ENCODE measurements at places on chromosomes 3 and 15. TPM values are rescaled to one million over a fixed set of nuclear protein-coding genes. Genes with fewer than 3 reads are reported as not detected.

- DNase-seq: no peak
Observed at GRCh38 chr15:37246065-37246464, 145.7 kb upstream of the MEIS2 start.

- no peak for DNase-seq
Observed at GRCh38 chr15:61070111-61070901, 158.8 kb downstream of the RORA start.

- DNase-seq: no peak
Observed at GRCh38 chr3:57896691-57897090, 111.5 kb upstream of the FLNB start.

- no peak for DNase-seq
Observed at GRCh38 chr3:148906667-148907066, 41.6 kb downstream of the CPA3 start.

DNA sequence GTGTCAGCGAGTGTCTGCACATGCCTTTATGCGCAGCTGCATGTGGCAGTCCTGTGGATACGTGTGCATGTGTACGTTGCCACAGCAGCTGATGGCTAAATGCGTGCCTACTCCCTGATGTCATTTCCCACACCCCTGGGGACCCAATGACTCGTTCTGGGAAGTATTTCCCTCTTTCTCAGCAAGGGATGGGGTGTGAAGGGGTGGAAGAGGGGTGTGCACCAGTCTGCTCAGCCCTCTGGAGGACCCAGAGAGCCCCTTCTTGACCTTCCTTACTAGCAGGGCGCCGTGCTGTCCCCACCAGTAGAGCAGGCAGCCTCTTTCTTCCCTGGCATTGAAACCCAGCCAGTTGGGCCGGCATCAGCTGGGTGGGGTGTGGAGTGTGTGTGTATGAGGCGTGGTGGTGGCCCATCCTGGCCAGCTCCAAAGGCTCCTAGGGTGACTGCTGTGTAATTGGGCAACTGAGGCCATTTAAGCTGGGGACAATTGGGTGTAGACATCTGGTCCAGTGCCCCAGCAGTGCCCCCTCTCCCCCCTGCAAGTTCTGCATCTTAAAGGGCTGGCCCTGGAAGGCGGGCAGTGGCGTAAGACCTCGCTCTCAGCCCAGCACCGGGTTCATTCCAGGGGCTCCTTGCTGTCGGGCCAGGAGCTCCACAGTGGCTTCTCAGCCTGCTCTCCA, 19.2 kb downstream of the SNX33 start:
- DNase-seq: no peak

- DNase-seq: no peak
Observed at GRCh38 chr15:68339481-68339880, 61.9 kb downstream of the FEM1B start.

GRCh38 chr3:17752436-17752835, 10.0 kb upstream of the TBC1D5 start:
- no peak for DNase-seq

DNA sequence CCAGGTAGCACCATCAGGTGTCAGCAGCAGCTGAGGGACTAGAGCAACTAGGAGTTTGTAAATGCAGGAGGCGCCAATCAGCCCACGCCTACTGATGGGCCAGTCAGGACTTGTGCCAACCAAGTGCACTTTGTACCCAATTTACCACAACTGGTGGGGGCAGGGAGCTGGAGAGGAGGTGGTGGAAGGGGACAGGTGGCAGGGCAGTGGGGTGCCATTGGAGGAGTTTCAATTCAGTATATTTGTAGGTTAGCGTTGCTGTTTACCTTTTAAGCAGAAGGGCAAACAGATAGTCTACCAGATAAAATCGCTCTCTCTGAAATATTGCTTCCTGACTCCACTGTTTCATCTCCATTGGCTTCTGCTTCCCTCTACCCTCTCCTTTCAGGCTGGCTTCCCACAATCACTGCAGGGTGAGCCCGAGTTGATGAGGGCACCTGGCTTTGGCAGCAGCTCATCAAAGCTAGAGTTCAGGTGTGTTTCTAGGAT, 75.7 kb downstream of the TRIM69 start:
- DNase-seq: no peak

GRCh38 chr3:108022256-108023150, 68.3 kb downstream of the CD47 start:
- no peak for DNase-seq

- DNase-seq: no peak
Observed at GRCh38 chr3:157527131-157527881, 24.1 kb upstream of the VEPH1 start.

DNA sequence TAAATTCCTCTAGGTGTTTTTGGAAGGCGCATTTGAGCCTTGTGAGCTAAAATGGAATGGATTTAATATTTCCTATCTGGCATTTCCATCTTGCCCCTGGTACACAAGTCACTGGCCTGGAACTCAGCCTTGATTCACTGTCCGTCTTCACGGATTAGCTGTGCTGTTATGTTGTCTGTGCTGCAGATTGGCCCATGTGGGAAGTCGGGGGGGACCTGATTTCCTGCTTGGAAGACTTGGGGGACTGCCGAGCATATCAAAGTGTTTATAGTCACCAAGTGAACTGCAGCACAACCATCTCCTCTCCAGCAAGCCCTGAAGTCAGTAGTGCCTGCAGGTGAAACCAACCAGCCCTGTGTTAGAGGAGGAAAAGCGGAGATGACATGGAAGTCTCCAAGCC, 12.2 kb downstream of the GHRL start:
- no peak for DNase-seq

DNA sequence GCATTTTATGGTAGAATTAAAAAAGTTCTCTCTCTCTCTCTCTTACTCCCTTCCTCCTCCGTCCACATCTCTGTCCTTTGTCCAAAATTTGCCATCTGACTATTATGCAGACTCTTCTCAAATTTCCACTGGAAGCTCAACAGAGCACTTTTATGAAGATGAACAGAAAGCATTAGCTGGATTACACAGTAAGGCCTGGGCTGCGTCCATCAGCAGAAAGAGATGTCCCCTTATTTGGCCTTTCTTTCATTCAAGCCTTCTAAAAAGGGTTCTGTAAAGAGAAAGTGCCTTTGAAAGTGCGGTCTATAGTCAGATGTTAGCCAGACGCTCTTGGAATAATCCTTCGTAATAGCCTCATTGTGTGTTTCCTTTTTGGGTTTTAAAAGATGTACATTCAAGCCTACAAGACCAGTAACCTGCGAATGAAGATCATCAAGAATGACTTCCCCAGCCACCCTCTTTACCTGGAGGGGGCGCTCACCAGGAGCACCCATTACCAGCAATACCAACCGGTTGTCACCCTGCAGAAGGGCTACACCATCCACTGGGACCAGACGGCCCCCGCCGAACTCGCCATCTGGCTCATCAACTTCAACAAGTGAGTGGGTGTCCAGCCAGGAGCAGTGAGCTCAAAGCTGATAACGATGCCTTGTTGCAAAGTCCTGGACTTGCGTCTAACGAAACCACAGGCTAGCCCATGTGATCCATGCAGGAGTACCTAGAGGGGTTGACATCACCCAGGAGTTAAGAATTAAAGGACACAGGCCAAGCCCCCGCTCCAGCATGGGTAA, 53.1 kb downstream of the MESD start:
- no peak for DNase-seq

DNA sequence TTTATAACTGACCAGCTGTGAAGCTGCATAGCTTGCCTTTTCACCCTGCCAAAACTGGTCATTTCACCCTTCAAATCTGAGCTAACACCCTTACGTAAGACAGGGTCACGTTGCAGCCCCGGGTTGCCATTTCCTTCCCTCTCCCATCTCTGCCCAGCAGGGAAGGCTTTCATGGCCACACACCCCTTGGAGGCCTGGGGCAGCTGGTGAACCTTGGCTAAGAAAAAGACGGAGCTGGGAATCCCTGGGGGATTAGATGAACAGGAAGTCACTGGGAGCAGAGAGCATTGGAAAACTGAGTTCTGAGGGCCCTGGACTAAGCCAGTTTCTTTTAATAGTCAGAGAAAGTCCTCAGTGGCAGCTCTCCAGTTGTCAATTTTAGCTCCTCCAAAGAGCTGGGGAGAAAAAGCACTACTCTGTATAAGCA, 67.8 kb downstream of the TTC23 start:
- no peak for DNase-seq

DNA sequence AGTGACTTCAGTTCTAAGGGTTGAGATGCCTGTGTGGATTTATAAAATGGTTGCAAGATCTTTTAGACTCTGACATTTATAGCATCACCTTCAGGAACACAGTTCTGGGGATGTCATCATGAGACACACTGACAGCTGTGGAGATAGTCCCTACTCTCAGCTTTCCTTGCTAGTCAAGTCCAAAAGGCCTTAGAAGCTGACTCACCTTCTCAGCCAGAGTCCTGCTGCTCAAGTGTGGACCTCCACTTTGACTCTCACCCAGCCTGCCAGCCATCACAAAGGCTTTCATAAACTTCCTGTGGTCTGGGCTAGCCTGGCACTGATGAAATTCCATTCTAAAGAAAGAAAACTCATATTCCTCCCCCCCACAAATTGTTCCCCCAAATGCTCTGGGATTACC, 44.8 kb downstream of the TMEM39A start:
- DNase-seq: no peak

GRCh38 chr3:150511122-150511821, 35.0 kb downstream of the SERP1 start:
- DNase-seq: no peak

- DNase-seq: no peak
Observed at GRCh38 chr15:84817466-84818081, 418 bp downstream of the ALPK3 start.

DNA sequence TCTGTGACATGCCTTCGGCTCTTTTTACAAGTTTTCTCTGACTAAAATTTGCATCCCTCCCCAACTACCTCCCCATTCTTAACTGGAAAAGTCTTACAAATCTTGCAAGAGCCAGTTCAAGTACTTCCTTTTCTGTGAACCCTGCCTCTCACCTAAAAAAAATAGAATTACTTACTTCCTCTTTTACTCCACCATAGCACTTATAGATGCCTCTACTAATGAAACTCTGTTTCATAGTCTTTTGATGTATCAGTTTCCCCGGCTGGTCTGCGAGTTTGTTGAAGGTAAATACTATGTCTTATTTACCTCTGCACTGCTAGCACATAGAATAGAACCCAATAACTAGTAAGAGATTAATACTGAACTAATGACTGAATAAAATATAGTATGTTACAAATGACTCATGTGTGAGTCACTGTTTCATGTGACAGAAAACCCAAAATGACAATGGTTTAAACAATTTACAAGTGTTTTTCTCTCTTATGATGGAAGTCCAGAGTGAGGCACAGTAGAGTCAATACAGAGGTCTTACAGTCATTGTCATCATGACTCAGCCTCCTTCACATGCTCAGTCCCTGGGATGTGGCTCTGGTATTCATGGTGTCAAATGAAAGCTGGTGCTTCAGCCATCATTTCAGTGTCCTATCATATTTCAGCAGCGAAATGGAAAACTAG, 393.5 kb downstream of the RSL24D1 start:
- no peak for DNase-seq

DNA sequence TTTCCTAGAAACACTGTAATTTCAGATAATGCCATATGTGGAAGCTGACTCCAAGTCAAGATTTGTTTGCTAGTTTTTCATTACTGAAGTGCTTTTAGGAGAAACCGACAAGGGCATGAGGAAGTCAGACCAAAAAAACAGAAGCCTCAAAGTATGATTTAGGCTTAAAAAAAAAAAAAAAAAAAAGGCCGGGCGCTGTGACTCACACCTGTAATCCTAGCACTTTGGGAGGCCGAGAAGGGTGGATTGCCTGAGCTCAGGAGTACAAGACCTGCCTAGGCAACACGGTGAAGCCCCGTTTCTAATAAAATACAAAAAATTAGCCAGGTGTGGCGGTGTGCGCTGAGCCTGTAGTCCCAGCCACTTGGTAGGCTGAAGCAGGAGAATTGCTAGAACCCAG, 11.6 kb downstream of the RPL15 start:
- DNase-seq: no peak

DNA sequence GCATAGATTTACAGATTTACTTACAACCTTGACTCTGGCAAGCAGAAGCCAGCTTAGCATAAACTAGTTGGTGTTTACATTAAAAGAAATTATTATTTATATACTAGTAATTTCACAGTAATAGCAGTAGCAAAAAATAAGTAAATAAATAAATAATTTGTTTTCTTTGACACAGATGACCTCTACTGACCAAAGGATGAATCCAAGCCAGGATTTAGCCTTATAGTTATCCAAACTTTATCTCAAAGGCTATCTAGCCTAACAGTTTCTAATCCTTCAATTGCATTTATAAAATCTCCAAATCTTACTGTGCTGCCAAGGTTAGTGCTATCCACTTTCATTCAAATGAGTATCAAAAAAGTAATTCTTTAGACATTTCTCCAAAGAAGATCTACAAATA, 64.3 kb downstream of the FRMD5 start:
- DNase-seq: no peak

DNA sequence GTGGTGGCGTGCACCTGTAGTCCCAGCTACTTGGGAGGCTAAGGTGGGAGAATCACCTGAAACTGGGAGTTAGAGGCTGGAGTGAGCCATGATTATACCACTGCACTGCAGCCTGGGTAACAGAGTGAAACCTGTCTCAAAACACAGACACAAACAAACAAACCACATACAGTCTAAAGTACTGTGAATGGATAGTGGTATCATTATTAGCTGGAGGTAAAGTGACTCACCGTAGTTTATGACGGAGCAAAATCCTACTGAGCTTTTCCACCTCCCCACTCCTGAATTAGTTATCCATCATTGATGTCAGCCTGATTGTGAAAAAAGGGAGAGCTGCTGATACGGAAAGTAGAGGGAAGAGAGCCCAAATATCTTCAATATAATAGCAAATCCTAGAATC, 3.2 kb upstream of the CNOT10 start:
- DNase-seq: no peak

DNA sequence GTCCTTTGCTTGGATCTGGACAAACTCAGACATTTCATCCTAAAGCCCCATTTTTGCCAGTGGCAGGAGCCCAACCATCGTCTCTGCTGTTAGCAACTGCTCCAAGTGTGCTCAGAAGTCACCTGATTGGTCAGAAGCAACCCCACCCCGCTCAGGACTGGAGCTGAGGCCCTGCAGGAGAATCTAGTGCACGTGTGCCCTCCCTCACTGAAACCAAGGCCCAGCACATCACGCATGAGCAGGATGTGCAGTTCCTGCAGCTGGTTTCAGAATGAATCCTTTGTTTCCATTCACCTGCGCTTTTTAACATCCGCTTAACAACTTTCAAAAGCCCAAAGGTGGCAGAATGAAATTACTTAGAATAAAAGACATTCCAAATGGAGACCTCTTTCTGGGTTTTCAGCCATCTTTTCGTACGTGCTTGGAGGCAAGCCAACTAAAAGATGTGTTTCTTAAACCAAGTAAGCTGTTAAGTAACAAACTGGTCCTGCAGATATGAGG, 81.2 kb downstream of the SRGAP3 start:
- DNase-seq: no peak

GRCh38 chr3:147900851-147901250, 491.7 kb downstream of the ZIC1 start:
- no peak for DNase-seq

GRCh38 chr3:126180477-126181397, at the start of gene ALDH1L1:
TSS of gene ALDH1L1 (minus strand) at chr3:126180586. CDS start at chr3:126160979, 19,607 bp downstream.
- no peak for DNase-seq

The ACAP2 gene
- 42.9 TPM for total RNA-seq

The CCR1 gene
- total RNA-seq: 1.8 TPM

The KCTD6 gene
- total RNA-seq: 5.5 TPM

The ANKRD63 gene
- total RNA-seq: not detected

The CLDN18 gene
- total RNA-seq: not detected

The C2CD4A gene
- 0.09 TPM for total RNA-seq

The DNASE1L3 gene
- not detected for total RNA-seq

The CCR4 gene
- total RNA-seq: 113 TPM

The SLC2A2 gene
- total RNA-seq: not detected

The MYL3 gene
- total RNA-seq: not detected

The IFT122 gene
- 16.4 TPM for total RNA-seq

The P2RY1 gene
- 0.16 TPM for total RNA-seq

The C3orf38 gene
- total RNA-seq: 25.9 TPM

The AMOTL2 gene
- total RNA-seq: not detected

The LMAN1L gene
- total RNA-seq: 0.27 TPM

Measured in CD8-positive, alpha-beta memory T cell (primary cell).